ENCODE measurements at places on chromosomes 11 and 22.

DNA sequence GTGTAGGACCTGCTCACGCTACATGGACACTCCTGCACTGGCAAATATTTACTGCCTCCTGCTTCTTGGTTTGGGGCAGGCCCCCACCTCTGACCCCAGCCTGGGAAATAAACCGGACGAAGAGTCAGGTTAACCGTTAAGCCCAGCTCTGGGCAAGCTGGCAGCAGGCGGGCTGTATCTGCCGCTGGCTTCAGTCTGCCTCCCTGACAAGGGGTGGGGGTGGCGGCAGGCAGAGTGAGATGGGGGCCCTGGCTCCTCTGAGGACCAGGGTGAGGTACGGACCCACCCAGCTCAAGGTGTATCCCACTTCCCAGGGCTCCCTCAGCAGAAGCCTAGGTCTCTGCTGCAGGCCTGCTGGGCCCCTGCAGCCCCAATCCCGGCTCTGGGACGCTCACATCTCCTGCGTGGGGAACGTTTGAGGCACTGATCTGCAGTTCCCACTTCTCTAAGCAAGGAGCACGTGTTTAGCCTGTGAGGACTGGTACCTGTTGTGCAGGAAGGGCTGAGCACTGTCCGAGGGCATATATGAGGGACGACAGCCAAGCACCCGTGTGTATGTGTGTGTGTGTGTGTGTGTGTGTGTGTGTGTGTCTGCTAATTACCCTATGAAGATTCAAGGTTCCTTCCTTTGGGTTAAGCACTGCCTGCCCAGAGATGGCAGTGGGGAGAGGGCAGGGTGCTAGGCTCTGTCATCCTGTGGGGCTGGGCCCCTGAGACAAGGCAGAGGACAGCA, 1.1 kb upstream of the LRRC75B start:
- DNase-seq, result no peak

- no peak for DNase-seq
These were observed 4.4 kb upstream of the FBXO3 start for GRCh38 chr11:33778675-33779074.

DNA sequence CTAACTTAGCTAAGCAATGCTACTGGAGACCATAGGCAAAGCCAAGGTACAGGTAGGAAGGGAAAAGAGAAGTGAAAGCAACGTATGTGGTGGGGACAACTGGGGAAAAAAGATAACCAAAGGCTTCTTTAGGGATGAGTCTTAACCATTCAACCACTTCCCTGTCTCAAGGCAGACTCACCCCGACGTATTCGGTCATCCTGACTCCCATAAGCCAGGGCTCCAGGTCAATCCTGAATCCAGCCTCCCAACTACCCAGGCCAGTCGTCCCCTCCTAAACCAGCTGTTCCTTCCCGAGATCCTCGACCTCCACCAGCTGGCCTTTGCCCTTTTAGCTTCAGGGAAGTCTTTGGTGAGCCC, 330 bp downstream of the ACP2 start:
- DNase-seq, result no peak

DNA sequence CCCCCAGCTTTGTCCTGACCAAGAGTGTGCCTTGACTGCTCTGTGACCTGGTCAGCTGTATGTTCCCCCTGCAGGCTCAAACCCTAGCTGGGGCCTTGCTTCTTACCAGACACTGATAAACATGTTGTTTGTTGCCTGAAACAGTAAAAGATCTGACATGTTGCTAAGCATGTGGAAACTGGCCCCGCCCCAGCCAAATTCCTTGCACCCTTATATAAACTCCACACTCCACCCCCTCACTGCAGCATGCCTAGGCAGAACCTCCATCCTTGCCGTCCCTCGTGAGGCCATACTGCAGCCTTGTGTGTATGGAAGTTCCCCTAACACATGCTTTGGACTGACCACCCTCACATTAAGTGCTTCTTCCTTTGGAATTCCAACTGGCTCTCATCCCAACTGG, 27.3 kb downstream of the LRRC74B start:
- DNase-seq, result no peak

DNA sequence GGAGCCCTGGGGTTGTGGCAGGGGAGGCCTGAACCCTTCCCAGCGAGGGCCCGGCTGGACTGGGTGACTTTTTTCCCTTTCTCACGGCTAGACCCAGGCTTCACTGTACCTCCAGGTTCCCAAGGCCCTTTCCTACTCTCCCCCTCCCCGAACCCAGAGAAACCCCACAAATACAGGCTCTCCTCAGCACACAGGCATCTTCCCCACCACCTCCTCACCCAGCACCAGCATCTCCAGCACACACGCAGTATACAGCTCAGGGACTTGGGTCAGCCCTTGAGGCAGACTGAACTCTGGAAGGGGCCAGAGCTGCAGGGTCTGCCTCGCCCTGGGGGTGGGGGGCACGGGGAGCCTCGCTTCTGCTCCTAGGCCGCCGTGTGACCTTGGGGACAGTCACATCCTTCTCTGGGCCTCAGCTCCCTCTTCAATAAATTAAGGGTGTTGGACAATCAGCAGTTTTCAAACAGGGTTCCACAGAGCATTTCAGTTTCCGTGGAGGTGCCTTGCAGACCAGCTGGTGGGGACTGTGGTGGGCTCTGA, 4.5 kb downstream of the TMPRSS13 start:
- DNase-seq, result no peak

- DNase-seq, result no peak
These were observed 61.5 kb downstream of the TMPRSS5 start for GRCh38 chr11:113644605-113645004.

DNA sequence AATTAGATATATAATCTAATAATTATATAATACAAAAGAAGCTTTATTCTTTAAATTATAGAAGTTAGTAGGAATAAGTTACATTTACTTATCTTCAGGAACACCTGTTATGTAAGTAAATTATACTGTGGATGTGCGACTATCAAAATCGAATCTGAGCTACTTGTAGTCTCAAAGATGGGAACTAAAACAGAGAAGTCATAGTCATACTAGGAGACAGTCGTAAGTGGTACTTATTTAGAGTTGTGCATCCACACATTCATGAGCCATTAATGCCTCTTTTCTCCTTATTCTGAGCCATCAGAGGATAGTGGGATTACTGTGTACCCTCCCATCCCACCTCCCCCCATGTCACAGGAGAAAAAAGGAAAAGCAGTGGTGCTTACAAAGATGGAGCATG, 114.4 kb downstream of the CADM1 start:
- no peak for DNase-seq

- DNase-seq, result no peak
These were observed 36.3 kb downstream of the TIMP3 start for GRCh38 chr22:32837803-32838202.

GRCh38 chr22:47035425-47035881, 273.0 kb downstream of the TBC1D22A start:
- no peak for DNase-seq

DNA sequence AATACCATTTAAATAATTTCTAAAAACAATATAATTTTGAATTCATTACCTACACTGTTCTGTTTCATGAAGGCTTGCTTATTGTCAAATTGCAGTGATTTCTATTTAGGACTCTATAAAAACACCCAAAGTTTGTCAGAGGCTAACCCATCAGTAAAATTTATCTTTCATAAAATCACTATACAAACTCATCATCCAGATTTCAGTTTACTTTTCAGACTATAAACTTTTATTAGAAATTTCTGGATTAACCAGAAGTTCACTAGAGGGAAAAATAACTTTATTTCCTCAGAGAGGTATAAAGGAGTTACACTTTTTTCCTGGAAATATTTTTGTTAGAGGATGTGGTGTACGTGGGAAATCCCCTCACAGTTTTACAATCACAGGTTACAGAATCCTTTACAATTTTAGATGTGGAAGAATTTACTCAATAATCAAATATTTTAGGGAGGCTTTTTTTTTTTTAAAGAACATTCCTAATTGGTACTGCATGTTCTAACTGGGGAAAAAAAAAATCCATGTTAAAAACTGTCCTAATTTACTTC, 176.7 kb downstream of the SWAP70 start:
- DNase-seq, result no peak

DNA sequence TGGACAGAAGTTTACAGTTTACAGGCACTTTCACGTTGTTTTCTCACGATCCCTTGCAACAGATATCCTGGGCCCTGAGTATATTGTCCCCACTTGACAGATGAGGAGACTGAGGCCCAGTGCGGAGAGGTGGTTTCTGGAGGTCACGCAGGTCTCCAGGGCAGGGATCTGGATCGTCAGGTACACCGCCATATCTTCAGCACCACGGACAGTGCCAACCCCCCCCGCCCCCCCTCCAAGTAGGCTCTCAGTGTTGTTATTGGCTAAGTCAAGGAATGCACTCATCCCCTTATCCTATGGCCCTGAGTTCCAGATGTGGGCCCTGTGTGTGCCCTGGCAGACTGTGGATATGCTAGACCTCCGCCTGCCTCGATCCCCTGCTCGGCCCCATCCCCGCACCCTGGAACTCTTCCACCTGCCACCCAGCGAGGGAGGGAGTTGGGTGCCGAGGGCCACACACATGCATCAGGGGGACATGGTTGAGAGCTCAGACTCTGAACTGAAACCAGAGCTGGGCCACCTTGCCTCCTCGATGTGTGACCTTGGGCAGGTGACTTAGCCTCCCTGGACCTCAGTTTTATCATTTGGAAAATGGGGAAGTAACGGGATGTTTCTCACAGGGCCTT, 37.5 kb downstream of the MPPED1 start:
- DNase-seq, result no peak

DNA sequence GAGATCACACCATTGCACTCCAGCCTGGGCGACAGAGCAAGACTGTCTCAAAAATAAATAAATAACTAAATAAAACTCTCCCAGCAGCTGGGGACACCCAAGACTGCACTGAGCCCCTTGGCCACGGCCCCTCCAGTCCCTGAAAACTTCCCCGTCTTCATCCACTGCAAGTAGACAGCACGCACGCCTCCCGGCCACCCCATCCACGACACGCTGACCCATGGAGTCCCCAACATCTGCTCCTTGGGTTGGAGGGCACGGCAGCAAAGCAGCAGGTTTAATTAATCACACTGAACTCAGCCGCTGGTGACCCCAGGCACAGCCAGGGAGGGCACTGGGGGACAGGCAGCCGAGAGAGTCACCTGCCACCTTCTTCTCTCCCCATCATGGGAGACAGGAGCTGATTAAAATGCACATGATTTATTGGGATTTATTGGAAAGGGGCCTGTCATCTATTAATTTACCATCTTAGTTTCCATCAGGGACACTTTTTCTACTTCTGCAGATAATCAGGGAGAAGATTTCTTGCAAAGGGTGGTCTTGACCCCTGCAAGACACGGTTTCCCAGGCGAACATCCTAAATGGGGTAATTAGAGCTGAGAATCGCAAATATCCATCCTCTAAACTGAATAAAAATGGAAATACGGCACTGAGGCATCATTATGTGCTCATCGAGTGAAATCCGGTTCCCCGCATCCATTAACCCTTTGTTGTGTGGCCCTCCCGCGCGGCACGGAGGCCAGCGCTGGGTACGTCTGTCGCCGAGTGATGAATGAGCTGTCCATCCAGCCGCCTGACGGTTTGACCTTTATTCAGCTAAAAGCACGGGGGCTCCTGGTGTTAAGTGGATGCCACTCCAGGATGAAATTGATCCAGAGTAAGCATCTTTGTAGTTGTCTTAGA, 178.3 kb downstream of the BRD1 start:
- no peak for DNase-seq

DNA sequence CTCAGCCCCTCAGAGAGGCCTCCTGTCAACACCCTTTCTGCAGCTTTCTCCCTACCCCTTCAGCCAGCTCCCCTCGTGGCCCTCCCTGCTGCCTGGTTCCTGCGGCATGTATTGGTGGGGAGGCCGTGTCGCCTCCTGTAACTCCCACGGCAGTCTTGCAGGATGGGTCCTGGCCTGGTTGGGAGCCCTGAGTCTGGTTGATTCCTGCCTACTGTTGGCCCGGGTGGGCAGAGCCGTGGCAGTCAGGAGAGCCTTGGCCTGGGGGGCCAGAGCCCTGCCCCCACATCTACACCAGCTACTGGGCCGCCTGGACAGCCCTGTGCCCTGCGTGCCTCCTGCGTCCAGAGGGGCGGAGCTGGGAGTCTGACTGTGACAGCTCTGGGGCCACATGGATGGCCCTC, 30.3 kb upstream of the GRAMD4 start:
- DNase-seq, result no peak

- DNase-seq, result no peak
These were observed 404.5 kb upstream of the LARGE1 start for GRCh38 chr22:34324763-34325162.

DNA sequence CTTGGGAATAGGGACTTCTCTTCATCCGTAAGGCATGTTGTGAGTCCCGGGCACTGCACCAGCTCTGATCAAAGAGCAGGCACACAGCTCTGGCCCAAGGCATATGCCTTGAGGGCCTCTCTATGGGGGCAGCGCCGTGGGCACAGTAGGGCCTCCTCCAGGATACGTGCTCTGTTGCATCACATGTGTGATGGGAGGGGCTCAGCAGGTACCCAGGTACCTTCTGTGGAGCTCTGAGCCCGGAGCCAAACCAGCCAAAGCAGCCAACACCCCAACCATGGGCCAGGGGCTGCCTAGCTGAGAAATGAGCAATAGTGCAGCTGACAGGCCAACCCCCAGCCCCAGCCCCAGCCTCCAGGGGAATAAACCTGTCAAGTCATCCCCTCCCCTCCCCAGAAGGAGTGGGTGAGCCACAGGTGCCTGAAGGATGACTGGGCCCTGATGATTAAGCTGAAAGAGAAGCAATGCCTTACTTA, 79.7 kb upstream of the SHISAL1 start:
- no peak for DNase-seq

DNA sequence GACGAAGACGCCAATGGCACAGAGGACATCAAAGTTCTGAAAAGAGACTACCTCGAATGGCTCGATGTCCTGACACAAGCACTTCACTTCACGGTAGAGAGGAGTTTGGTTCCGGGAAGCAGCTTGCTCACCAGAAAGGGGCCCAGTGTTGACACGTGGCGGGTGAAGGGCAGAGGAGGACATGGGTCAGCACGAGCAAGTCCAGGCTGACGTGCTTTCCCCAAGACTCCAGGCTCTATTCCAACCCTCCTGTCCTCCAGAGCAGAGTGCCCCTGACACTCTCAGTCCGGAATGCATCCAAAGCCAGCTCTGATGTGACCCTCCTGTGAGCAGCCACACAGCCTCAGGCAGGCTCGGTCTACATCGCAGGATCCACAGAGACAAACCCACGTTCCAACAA, 77.5 kb upstream of the BID start:
- DNase-seq, result no peak

GRCh38 chr11:44596525-44597276, 31.2 kb downstream of the CD82 start:
- peak; percentile 93 for DNase-seq

GRCh38 chr11:109747839-109748238, 325.8 kb downstream of the C11orf87 start:
- no peak for DNase-seq

Measured in T-helper 2 cell (primary cell).